ENCODE measurements at places on chromosomes 2 and 18.
A peak's percentile ranks its signal among the peaks of the same experiment; 100 is the strongest.

DNA sequence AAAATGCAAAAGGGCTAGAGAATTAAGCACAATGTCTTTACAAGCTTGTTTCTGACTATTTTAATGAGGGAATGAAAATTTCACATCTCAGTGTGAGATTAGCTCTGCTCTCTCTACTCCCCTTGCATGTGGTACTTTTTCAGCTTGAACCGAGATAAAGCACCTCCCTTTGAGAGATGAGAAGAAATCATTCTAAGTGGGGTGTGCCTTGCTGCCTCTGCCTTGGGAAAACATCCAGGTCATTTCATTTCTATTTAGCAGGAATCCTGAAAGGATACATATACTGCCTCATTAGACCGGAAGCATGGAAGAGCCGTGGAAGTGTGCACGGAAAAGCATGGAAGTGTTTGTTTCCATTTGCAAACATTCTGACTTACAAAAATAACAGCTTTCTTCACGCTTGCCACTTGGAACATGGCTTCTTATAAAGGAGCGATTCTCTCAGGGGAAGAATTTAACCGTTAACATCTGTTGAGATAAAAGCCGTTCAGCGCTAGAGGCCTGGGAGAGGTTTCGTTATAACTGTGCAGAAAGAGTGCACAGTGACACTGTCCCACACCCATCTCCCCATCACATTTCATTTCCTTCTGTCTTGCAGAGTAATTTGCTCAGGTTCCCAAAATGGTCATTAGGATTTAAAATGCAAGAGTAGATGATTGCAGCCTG is 16.7 kb downstream of the NOSTRIN start:
- no peak for DNase-seq

DNA sequence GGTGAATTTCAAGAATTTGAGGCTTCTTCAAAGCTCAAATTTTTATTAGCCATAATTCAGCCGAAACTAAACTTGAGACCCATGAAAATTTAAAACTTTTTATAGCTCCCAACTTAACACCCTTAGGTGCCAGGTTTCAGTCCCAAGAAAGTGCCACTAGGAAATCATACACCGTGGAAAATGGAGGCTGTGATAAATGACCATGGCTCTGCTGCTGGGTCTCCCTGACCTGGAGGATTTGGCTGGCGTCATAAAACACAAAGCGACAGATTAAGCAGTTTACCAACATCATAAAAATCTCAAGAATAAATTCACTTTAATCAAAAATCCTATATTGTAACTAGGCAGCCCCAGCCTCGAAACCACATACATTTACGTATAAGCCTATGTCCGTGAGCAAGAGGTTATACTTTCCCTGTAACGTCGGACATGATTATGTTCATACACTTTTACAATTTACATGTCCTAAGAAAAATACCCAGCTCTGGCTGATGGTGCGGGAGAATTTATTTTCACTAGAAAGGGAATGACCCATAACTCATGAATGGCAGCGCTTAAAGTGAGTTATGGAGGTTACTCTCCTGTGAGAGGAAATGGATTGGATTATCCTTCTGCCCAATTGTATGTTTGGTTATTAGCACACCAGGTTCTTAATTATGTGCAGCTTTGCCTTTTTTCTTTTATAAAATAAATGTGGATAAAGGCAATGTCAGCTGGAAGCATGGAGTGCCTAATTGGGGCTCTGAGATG is 329.4 kb downstream of the AGPS start:
- no peak for DNase-seq

DNA sequence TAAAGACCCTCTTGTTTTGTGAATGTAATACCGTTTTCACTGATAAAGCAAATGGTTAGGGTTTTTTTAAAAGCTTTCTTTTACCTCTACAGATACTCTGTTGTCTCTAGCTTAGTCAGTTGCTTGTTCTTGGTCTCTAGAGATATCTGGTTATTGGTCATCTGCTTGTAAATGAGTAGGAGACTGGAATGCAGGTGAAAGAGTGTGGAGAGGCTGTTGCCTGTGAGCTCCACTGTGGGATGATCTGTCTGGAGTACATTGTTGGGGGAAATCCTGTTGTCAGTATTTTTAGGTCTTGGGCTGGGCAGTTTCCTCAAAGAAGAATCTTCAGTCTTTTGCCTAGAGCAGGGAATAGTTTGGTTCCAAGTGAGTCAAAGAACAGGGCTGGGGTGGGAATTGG is 67.7 kb downstream of the SMCHD1 start:
- no peak for DNase-seq

DNA sequence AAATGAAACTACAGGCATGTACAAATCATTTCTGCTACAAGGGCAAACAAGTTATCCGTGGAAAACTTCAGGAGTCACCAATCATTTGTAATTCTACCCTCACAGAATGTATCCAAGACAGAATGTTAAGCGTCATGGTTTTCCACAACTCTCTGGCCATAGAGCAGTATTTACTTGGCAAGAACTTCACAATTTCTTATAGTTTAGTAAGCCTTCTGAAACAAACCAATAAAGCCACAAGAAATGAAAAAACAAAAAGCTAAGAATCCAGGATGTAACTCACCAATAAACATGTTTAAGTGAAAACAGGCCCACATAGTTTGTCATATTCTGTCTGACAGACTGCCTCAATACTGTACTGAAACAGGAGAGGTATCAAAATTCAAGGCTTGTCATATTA is 70.3 kb downstream of the LNPK start:
- no peak for DNase-seq

GRCh38 chr2:227325839-227326195 is 766 bp downstream of the MFF start:
- peak; percentile 42 for DNase-seq

DNA sequence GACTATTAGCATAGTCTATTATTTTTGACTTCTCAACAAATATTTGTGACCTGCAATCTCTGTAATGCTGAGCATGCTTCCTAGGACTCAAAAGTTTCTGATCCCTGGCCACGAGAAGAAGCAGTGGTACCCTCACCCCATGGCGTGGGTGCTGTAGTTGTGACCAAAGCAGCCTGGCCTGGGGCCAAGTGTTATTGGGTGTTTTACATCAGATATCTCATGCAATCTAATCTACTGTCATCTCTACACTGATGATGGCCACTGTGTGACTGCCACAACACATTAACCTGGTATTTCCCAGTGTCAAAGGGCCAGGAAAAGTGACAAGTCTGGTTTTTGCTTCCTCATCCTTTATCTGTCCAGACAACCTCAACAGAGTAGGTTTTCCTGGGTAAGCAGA is 80.8 kb upstream of the WIPF1 start:
- DNase-seq: no peak

Data from DMS79 treated with DMSO at 0.1 percent for 48 hours (cell line).